ENCODE measurements at places on chromosomes 1 and 21.

DNA sequence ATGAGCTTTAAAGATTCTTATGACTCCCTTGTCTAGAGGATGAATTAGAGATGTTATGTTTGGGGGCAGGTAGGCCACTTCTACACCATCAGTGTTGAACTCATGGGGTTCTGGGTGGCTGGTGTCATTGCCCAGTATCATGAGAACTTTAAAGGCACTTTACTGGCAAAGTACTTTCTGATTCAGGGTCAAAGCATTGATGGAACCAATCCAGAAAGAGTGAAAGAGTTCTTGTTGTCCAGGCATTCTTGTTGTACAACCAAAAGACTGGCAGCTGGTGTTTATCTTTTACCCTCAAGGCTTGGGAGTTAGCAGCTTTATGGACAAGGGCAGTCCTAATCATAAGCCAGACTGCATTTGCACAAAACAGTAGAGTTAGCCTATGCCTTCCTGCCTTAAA is 673.0 kb downstream of the USP25 start:
- no peak for DNase-seq

GRCh38 chr1:225152061-225152460 is 222.6 kb downstream of the DNAH14 start:
- DNase-seq = no peak

DNA sequence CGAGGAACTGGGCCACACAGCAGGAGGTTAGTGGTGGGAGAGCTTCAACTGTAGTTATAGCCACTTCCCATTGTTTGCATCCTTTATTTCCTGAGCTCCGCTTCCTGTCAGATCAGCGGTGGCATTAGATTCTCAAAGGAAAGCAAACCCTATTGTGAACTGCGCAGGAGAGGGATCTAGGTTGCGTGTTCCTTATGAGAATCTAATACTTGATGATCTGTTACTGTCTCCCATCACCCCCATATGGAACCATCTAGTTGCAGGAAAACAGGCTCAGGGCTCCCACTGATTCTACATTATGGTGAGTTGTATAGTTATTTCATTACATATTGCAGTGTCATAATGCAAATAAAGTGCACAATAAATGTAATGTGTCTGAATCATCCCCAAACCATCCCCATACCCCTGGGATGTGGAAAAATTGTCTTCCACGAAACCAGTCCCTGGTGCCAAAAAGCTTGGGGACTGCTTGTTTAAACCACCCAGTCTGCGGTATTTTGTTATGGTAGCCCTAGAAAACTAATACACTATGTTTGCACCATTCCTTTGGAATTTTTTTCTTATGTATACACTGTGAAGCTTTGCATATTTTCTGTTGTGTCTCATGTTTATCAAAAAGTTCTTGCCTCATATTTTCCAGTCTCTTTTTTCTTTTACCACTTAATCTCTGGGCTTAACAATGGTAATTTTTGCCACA is 136.6 kb upstream of the IVNS1ABP start:
- DNase-seq = no peak

GRCh38 chr1:180249725-180250498 is 19.8 kb downstream of the LHX4 start:
- DNase-seq = no peak

GRCh38 chr1:194952171-194952570 is 1656.1 kb downstream of the KCNT2 start:
- DNase-seq = no peak

- no peak for DNase-seq
Measured at GRCh38 chr21:42650033-42650370, 3.4 kb upstream of the PDE9A start.

GRCh38 chr1:85609976-85610375 is 29.4 kb downstream of the CCN1 start:
- DNase-seq = no peak

DNA sequence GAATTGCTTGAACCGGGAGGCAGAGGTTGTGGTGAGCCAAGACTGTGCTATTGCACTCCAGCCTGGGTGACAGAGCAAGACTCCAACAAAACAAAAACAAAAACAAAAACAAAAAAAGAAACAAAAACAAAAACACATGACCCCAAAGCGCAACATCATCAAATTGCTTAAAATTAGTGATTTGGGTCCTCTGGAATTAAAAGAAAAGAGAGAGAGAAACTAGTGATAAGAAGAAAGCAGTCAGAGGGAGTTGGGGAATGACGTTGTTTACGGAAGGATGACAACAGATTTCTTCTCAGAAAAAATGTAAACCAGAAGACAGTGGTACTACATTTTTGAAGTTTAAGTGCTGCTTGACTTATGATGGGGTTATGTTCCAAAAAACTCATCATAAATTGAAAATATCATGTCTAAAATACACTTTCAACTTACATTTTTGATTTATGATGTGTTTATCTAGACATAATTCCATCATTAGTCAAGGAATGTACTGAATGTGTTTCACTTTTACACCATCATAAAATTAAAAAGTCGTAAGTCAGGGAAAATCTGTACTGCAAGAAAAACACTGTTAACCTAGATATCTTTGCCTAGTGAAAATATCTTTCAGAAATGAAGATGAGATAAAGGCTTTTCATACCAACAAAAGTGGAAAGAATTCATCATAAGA is 88.0 kb downstream of the MT1HL1 start:
- no peak for DNase-seq

- DNase-seq = no peak
Measured at GRCh38 chr21:32132881-32133280, 146.0 kb downstream of the MIS18A start.

DNA sequence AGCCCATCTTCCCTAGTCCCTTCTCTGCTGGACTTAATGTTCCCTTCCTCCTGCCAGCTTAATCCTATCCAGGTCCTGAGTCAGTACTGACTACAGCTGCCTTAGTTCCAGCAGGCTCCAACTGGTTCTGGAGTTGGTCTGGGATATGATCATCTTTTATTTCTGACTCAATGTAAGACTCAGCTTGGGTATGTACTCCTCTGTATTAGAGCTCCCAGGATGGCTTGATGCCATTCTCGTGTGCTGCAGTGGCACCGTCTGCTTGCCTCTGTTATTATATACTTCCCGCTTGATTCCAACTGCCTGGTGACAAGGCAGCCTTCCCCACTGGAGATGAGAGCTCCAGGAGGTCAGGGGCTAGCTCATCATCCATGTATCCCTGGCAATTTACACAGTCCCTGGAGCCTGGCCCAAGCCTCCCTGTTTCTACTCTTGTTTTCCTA is 164.4 kb upstream of the DPT start:
- DNase-seq = no peak

GRCh38 chr21:45255381-45256020 is 32.2 kb downstream of the POFUT2 start:
- DNase-seq = no peak

- no peak for DNase-seq
Measured at GRCh38 chr1:92411511-92411910, 75.2 kb downstream of the GFI1 start.

DNA sequence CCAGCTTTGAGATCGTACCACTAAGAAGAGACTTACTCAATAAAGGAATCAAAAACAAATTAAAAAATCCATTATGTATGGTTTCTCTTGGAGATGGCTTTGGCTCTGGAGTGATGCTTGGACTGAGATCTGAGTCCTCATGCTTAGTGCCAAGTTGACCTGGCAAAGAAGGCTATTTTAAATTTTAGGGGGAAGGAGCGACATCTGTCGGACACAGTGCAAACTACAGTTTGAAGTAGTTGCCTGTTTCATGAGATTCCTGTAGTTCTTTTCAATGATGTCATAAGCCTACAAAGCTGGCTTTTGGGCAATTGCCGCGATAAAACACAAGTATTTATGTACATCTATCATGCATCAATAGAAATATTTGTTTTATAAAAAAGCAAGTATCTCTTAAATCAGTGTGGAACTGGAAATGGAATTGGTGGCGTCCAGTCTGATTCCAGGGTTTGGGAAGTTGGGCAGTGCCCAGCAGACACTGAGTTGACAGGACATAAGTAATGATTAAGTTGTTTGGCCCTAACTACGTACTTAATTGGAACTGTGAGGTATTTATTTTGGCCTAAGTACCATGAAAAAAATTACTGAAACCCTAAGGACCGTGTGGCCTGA is 50.0 kb downstream of the TBCE start:
- DNase-seq = peak; percentile 79

DNA sequence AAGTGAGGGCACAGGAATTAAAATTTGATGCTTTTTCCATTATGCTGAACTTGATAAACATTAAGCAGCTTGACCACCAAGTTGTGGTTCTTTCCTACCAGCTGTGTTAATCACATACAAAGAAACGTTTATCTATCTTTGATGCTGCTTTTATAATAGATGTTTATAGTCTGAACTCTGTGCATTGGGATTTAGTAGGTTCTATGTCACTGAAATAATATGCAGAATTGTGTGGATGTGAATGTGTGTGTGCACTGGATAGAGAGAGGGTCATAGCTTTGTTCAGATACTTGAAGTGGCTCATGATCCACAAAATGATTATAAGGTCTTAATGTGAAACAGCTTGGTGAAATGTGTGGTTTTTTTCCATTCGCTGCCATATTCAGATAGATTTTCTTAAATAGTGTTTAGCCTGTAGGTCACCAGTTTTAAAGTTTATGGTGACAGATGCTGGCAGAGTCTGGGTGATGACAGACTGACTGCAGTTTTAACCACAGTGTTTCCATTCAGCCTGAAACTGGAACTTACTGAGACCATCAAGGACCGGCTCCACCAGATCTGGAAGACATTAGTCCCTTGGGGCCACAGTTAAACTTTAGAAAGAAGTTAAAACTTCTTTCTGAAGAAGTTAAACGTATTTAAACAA is 10.2 kb downstream of the DDI2 start:
- DNase-seq = no peak

GRCh38 chr1:113874012-113874879 is 2.7 kb upstream of the PTPN22 start:
- DNase-seq = no peak

GRCh38 chr1:51877434-51878307 is 856 bp downstream of the NRDC start:
- peak; percentile 23 for DNase-seq

DNA sequence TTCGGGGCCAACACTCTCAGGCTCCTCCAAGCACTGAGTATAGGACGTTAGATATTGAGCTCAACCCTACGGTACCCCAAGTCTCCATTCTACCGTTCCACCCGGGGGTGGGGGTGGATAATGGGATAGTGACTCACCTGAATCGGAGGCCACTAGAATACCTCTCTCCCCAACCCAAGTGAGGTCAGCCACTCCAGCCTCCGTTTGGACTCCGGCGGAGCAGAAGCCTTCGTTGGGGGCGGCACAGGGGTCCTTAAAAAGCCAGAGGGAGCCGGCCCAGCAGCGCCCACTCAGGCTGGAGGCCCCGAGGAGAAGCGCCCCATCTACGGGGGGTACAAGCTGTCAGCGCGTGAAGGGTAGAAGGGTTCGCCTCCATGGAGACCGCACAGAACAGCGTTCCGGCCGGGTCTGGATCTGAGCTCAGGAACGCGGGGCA is 556 bp downstream of the WDR77 start:
- DNase-seq = no peak

DNA sequence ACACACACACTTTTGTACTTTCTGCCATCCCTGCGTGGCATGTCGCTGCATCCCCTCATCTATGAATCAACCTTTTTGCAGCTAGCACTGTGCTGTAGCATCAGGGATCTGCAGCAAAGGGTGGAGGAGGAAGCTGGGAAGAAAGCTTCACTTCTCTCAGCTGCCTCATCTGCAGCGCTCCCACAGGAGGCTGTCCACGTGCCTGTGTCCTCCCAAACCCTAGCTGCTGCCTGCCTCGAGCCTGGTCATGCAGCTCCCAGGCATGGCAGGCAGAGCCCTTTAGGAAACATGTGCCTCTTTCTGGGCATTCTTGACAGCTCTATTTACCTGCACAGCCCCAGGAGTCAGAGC is 262.1 kb upstream of the SGIP1 start:
- DNase-seq = peak; percentile 62

GRCh38 chr1:8962812-8963530 is 17.3 kb downstream of the CA6 start:
- DNase-seq = no peak

- DNase-seq = no peak
Measured at GRCh38 chr1:21650400-21650799, 18.8 kb downstream of the RAP1GAP start.

- DNase-seq = no peak
Measured at GRCh38 chr1:155016231-155016831, 13.7 kb downstream of the ZBTB7B start.

DNA sequence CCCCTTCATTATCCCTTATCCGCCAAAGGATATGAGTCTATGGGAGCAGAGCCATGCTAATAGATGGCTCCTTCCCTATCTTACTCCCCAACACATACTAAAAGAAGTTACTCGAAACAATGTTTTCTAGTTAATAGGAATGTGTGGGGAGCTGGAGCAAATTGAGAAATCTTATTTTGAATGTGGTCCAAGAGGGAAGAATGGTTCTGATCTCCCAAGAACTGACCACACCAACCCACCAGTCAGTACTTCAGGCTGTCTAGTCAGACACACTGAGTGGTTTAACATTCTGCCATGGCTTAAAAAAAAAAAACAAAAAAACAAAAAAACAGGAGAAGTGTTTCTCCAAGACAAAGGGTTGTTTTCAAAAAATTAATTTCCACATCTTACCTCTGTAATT is 31.5 kb upstream of the DNASE2B start:
- no peak for DNase-seq

DNA sequence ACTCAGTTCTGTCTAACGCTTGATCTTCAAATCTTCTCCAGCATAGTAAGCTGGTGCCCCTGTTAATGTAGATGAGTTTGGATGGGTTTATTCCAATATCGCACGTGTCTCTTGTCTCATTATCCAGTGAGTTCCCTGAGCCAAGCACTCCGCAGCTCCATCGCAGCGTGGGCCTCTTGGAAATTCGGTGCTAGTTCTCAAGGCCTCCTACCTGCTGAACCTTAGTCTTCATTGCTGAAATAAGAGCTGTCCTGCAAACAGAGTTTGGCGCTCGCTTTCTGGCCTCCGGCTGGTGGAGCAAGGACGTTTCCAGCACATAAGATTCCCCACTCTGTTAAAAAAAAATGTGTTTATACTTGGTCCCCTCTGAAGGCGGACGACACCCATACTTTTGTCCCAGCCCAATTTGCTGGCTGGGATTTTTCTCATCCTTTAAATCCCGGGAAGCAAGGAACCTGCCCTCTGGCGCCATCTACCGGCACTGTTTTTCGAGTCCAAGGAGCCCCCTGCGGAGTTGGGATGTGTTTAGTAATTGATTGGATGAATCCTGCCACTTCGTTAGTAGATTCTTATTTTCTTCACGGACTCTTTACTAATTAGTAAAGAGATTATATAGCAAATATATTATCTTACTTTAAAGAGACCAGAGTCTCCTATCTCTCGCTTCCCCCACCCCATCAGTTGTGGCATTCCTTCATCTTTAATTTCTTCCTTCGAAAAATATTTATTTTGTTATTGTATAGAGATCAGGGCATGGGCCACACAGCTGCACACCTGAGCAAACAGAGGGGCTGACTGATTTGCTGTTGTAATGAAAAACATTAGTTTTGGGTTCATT is 14.7 kb downstream of the JUN start:
- DNase-seq = peak; percentile 52
